ENCODE measurements at places on chromosomes 12 and 14.

DNA sequence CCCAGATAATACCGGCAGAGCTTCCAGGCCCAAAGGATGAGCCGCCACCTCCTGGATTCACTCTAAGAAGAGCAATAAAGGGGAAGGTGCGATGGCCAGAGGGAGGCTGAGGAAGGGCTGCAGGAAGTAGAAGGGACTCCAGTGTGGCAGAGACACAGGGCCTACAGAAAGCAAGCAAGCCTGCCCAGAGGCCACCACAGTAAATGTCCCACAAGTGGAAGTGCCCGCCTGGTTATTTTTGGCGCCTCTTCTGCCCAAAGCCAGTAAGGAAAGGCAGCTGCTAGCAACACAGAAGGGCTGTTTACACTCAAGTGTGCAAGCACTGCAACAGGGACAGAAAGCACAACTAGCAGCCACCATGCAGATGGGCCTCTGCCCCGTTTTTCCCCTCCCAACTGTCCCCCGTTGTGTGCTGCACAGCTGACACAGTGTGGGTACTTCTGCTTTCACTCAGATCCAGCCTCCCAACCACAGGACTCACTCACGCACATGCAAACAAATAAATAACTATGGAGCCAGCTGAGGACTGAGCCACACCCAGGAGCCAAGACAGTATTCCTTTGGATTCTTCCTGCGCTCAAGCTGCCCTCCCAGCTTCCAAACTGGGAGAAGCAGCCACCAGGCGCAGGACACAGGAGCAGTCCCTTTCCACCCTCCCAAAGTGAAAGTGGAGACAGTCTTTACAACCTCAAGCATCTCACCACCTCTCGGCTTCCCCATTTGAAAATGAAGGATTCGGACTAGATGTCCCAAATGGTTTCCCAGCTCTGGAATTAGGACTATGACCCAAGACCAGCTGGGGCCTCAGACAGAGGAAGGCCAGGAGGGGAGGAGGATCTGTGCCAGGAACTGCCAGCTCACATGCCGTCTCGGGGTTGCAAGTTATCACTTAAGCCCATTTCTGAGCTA lies 40.0 kb upstream of the PNMA1 start:
- DNase-seq, result peak; percentile 66

- no peak for DNase-seq
Measured at GRCh38 chr14:51157012-51157411, 62.1 kb upstream of the TRIM9 start.

DNA sequence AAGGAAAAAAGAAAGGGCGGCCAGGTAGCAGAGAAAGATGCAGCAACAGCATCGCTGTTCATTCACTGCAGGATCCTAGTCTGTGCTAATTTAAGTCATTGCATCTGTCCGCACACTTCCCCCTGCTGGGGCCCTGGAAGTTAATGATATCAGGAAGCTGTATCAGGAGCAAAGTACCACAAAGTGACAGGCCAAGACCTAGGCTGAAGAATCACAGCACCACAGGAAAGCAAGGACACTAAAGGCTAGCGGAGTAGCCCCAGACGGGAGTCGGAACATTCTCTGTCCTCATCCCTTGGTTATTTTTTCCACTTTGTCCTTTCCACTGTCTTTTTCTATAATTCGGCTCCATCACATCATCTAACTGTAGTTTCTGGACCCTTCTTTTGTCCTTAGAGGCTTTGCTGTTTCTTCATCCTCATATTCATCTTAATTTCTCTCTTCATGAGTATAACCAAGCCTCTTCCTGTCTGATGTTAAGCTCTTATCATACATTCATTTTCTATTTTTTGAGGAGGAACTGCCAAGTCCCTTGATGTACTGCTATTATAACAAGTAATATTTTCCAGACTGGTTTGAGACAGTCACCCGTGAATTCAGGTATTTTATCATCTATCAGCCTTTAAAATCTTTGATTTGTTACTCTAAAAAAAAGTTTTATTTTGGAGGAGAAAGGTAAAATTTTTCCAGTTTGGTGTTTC lies 28.3 kb downstream of the DUSP16 start:
- no peak for DNase-seq

DNA sequence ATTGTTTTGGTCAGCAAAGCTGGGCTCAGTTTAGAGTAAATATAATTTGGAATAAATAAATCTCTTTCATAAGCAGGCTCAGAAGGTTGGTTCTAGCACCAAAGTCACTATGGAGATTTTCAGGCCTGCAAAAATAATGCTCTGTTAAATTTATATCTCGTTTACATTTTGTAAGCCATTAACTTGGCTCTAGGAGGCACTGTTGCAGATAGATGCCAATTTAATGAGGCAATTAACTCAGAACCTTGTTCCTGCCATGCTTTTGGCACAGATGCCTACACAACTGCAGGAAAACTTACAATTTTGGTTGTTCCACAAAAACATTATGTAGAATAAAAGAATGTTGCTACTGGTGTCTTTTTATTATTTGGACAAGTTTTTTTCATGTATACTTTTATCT lies 428.1 kb downstream of the FLRT2 start:
- DNase-seq, result no peak

DNA sequence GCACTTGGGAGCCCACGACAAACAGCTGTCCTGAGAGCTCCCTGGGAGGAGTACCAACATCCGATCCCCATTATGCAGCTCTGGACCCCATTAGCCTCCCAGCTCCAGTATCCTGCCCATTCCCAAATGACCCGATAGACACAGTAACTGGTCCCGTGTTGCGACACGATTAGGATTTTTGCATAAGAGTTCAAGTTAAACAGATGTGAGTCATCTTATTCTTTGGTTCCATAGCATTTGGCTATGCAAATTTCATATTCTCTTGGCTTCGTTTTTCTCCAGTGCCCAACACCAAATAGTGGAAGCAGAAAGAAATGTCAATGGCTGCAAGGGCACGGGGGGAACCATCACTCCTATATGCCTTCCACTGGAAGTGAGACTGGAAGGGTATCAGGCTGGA lies 43.0 kb upstream of the LRRC10 start:
- DNase-seq, result no peak

DNA sequence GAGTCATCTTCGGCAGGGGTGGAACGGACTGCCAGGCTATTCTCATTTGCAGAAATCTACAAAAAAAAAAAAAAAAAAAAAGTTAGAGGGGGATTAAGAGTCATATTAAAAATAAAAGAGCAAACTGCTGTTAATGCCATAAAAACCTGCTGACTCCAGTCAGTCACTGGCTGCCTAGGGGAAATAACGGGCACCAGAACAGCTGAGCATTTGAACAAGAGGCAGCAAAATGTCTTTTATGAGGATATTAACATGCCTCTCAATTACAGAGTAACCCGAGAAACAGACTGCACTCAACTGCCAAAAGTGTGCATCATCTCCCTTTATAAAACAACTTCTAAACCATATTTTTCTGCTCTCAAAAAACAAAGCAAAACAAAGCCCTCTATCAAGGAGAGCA lies 28.7 kb upstream of the CERS5 start:
- no peak for DNase-seq

DNA sequence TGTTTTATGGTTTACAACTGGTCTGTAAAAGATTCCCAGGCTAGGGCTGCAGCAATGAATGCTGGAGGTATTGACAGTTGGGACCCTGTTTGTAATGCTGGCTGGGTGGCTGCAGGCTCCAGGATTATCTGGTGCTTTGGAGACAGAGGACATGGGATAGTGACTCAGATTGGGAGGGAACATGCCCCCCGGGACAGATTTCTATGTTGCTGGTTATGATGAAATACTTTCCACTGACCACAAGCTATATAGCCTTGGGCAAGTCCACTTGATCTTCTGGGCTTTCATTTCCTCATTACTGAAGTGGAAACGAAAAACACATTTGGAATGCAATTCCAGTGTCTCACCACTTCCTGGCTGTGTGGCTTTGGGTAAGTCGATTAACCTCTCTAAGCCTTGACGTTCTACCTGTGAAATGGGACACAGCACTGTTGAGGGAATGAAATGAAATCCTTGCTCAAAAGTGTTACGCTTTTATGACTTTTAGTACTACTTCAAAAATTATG lies 6.3 kb upstream of the TPCN1 start:
- no peak for DNase-seq

DNA sequence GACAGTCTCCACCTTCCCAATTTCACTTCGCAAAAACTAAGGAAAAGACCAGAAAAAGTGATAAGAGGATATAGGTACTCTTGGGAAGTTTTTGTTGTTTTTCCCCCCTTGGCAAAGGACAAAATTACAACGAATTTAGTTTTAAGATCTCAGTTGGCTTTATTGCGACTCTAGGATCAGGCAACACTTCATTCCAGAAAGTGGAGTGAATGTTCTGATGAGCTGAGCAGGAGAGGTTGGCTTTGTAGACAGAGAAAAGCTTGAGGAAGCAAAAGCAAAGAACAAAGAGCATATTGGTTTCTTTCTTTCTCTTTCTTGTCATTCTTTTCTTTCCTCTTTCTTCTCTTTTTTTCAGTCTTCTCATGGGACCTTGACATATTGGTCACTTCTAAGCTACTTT lies 640 bp upstream of the ZFYVE1 start:
- no peak for DNase-seq

DNA sequence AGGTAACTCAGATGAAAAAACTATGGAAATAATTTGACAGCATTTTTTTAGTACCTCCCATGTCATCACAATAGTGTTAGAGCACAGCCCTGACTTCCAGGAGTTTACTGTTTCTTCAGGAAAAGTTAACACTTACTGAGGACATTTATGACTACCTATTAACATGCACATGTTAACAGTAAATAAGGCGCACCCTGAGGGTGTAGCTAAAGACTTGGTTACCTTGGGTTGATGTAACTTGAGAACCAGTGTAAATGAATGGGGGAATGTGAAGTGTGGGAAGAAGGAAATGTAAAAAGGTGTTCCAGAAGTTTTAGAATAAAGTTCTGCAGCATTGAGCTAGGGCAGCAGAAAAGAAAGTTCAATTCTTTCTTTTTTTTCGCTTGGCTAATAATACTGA lies 366.2 kb downstream of the EGLN3 start:
- DNase-seq, result no peak

- DNase-seq, result no peak
Measured at GRCh38 chr14:95922080-95922479, 45.4 kb downstream of the TUNAR start.

- no peak for DNase-seq
Measured at GRCh38 chr14:104286086-104286485, 147.7 kb downstream of the KIF26A start.

GRCh38 chr12:90280564-90281058 lies 572.0 kb upstream of the ATP2B1 start:
- DNase-seq, result no peak

- no peak for DNase-seq
Measured at GRCh38 chr12:62873826-62874448, 61.0 kb downstream of the PPM1H start.

GRCh38 chr12:64781280-64782190 lies 22.3 kb upstream of the GNS start:
- no peak for DNase-seq

GRCh38 chr12:17110316-17110715 lies 504.4 kb upstream of the LMO3 start:
- no peak for DNase-seq

DNA sequence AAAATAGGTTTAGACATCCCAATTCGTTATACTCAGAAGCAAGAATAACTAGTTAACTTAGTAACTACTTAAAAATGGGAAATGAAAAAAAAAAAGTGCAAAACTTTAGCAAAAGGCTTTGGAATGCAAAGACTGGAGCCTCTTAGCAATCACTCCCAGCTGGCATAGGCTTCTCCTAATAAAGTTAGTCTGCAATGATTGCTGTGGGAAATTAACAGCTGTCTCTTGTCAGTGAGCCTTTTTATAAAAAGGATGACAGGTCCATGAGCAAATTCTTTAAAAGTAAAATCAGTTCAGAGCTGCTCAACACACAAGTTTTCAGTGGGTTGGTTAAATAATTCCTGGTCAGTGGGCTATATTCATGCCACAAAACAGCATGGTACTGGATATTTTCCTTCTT lies 7.4 kb upstream of the SYCP3 start:
- no peak for DNase-seq

- no peak for DNase-seq
Measured at GRCh38 chr12:82874945-82875344, 188.2 kb downstream of the TMTC2 start.

DNA sequence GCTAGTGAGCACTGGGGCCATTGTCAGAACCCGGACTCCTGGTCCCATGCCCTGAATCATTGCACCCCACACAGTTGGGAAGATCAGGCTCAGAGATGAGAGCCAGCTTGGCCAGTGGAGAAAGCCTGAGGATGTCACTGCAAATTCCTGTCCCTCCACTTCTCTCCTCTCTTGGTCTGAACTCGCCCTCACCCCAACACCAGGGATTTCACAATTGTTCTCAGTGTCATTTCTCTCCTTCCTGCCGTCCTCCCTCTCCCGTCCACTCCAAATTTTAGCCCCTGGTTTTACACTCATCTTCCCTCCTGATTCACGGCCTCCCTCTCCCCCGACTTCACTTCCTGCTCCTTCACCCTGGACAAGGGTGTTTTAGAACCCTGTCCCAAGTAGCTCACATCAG lies 11.1 kb downstream of the KRT75 start:
- no peak for DNase-seq

- DNase-seq, result no peak
Measured at GRCh38 chr14:81246461-81247270, 25.9 kb upstream of the GTF2A1 start.

DNA sequence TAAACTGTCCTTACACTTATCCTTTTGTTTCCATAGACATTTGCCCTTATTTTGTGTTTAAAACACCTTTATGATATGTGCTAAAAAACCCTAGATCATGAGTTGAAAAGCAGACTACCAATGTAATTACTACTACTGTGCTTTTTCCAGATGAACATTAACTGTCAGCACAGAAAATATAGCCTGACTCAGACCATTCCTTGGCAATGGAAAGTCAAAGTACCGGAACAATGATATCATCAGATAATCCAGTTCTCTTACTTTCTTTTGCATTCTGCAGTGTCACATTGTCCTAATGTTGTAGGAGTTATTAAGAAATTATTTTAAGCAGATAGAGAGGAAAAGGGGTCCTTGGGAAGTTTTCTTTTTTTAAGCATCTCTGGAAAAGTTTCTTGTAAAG lies 1189.0 kb upstream of the FLRT2 start:
- DNase-seq, result no peak

- no peak for DNase-seq
Measured at GRCh38 chr12:91211866-91212265, 29.2 kb upstream of the DCN start.

- no peak for DNase-seq
Measured at GRCh38 chr12:47014474-47014873, 64.9 kb upstream of the PCED1B start.

DNA sequence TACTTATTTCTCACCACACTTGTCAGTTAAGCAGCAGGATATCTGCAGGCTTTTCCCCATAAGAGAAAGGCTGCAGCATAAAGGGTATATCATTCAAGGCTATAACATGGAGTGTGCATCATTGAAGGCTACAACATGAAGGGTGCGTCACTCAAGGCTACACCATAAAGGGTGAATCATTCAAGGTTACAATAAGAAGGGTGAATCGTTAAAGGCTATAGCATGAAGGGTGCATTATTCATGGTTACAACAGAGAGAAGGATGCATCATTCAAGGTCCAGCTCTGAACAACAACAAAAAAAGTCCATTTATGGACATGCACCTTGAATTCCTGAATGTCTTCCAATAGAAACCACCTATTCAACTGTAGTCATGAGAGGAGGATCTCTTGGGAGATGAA lies 32.8 kb upstream of the LUM start:
- DNase-seq, result no peak

Data from hematopoietic multipotent progenitor cell treated with erythropoietin and hydrocortisone succinate and interleukin-3 and kit ligand, for 17 days (in vitro differentiated cells).